ENCODE measurements at places on chromosomes 7 and 10.

DNA sequence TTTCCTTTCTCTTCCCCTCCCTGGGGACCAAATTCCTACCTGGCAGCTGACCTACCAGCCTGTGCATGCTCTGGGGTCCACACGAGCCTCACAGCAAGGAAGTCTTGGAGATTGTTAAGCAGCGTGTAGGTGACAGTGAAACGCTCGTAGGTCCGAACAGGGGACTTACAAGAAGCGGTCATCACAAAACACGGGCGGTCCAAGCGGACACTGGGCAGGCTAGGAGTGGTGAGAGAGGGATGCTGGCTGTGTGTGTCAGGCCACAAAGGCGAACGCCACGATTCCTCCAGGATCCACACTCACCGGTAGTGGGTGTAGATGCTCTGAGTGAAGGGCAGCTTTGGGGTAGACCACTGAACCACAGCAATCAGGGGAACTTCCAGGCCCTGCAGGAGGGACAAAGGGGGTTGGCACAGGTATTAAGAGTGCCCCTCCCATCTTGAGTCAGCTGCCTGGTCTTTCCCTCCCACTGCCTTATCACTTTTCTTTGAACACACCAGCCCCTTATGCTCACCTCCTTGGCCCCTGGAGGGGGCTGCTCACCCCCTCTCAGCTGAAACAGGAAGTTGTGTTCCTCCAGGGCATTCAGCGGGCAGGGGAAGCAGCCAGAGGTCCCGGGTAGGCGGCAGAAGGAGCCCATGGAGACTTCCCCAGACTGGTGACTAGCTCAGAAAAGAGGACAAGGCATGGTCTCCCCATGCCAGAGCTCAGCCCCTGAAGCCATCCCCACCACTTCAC is 2.0 kb downstream of the TRAPPC14 start:
- DNase-seq: no peak

DNA sequence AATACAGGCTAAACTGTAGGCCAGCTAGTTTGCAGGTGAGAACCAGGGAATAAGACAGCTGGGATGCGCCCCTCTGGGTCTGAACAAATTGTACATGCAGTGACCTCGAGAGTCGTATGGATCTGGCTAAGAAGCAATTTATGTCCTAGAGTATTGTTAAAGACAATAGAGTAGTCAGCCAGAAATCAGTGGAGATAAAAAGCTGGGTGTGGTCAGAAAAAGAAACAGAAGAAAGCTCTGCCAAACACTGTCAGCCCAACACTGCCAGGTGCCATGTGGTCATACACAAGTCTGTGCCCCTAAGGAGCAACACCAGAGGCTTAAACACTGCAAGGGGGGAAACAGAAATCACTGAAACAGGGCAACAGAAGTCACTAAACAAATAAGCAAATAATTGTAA is 62.2 kb downstream of the CNOT4 start:
- no peak for DNase-seq

DNA sequence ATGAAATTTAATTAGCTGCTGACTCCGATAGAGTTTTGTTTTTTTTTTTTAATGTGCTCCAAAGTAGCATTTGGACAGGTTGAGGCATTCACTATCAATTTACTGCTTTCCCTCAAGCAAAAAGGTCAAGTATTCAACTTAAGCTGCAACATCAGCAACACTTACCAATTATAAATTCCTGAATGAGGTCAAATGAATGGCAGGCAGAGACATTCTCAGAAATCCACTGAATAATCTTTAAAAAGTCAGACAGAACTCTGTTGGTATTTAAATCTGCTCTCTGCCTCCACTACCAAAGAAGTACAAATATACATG is 62.8 kb downstream of the GSAP start:
- no peak for DNase-seq

DNA sequence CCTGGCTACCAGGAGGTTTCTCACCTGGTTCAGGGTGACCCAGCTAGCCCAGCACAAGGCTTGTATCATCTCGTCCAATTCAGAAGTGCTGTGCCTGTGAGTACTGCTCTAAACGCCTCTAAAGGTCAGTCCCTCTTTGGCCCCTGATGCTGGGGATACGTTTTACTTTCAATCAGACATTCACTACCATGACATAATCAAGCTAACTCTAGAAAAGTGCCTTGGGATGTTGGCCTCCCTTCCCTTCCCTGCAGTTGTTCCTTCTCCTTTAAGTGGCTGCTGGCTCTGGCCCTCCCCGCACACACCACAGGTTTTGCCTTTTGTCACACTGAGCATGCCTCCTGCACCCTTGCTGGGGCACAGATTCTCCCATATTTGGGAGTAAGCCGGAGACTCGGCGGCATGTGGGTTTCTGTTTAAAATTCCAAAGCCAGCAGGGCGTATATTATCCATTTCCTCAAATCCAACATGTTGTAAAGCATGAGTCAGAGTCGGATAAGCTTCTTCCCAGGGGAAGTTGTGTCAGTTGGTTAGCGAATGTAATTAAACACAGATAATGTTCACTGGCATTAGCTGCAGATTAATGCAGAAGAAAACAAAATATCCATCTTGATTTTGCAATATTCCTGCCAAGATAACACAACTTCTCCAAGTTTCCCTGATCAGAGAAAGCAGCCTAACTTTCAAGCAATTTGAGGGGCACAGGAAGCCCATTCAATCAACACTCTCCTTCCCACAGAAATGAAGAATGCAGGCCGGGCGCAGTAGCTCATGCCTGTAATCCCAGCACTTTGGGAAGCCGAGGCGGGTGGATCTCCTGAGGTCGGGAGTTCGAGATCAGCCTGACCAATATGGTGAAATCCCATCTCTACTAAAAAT is 31.8 kb upstream of the VCL start:
- DNase-seq: no peak

GRCh38 chr10:95031656-95032055 is 37.6 kb downstream of the CYP2C8 start:
- DNase-seq: no peak

GRCh38 chr7:104363355-104363754 is 35.0 kb downstream of the LHFPL3 start:
- DNase-seq: no peak

- no peak for DNase-seq
These were observed 179.2 kb upstream of the NAMPT start for GRCh38 chr7:106463851-106464611.

DNA sequence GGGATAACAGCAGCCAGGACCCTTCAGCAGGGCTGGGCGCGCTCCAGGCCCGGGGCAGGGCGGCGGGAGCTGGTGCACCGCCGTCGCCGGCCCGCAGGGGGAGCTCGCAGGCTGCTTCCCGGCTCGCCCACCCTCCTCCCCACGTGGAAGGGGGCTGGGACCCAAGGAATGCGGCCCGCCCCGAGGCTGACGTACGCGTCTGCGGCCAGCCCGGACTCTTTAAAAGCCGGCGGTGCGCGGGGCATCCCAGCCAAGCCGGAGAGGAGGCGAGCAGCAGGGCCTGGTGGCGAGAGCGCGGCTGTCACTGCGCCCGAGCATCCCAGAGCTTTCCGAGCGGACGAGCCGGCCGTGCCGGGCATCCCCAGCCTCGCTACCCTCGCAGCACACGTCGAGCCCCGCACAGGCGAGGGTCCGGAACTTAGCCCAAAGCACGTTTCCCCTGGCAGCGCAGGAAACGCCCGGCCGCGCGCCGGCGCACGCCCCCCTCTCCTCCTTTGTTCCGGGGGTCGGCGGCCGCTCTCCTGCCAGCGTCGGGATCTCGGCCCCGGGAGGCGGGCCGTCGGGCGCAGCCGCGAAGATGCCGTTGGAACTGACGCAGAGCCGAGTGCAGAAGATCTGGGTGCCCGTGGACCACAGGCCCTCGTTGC is at the start of gene PFKFB3:
PFKFB3 (plus strand) TSS at position 249 of the 647 bp plus-strand sequence; CDS start at position 578, 329 bp downstream.
- DNase-seq: peak; percentile 96

GRCh38 chr10:127939786-127940330 is 33.0 kb downstream of the PTPRE start:
- DNase-seq: no peak

DNA sequence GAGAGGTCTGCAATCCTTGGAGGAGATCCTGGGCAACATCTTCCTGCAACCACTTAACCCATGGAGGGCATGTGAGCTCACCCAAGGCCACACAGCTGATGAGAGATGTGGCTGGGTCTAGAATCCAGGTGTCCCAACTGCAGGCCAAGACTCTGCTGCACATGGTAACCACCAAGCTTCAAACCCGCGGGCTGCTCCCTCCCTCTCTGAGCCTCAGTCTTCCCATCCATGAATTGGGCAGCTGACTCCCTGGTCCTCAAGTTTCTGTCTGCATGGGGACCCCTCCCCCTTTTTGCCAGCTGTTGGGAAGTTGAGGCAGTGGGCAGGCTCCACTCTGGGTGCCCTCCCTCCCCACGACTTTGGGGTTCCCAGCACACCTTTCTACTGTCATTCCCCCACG is 20.9 kb upstream of the INMT start:
- DNase-seq: no peak

DNA sequence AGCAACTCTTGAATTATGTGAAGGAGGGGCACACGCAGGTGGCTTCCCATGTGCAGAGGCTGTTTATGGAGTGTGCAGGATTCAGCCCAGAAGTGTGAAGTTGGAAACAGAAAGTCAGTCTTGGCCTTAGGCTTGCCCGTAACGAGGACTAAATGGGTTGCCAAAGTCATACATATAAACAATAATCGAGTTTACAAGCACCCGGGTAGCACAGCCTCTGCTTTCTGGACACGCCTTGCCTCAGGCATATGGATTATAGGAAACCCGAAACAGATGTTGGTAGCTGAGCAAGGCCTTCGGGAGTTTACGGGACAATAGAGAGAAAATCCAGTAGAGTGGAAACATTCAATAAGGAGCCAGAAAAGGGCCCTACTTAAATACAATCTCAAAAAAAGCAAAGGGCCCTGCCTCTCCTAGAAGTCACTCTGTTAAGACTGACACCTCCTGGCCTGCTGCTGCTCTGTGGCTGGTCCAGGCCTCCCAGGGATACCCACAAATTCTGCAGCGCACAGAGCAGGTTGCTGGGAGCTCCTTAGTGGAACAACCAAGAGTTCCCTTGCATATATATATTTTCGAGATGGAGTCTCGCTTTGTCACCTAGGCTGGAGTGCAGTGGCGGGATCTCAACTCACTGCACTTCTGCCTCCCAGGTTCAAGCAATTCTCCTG is 48.5 kb downstream of the SMKR1 start:
- no peak for DNase-seq

- DNase-seq: no peak
These were observed 34.7 kb upstream of the MKLN1 start for GRCh38 chr7:131293018-131293417.

- DNase-seq: no peak
These were observed 7.1 kb downstream of the KIF5B start for GRCh38 chr10:32049113-32049512.

DNA sequence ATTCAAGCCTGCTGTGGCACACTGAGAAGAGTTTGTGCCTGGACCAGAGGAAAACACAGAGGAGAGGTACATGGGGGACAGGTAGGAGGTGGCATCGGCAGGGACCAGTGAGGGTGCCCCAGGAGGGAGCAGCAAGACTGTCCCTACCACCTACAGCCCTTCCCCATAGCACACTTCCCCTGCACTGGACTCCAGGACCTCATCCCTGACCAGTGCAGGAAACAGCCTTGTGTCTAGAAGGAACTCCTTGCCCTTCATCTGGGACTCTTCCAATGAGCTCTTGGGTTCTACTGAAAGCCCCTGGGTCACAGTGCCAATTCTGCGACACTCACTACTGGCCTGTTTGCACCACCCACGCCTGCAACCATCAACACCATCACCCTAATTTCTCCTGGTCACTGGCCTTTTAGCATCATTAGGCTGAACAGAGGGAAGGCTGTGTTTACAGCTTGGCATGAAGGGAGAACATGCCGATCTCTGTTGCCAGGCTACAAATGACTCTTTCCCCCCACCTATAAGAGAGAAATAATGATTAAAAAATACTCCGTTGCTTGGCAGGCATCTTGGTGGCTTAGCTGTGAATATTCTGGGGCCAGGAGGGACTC is 371.9 kb upstream of the ZMIZ1 start:
- no peak for DNase-seq

- DNase-seq: no peak
These were observed 51.5 kb downstream of the PFKFB3 start for GRCh38 chr10:6254201-6254600.

- DNase-seq: no peak
These were observed 64.0 kb downstream of the DMBT1 start for GRCh38 chr10:122624546-122624945.

DNA sequence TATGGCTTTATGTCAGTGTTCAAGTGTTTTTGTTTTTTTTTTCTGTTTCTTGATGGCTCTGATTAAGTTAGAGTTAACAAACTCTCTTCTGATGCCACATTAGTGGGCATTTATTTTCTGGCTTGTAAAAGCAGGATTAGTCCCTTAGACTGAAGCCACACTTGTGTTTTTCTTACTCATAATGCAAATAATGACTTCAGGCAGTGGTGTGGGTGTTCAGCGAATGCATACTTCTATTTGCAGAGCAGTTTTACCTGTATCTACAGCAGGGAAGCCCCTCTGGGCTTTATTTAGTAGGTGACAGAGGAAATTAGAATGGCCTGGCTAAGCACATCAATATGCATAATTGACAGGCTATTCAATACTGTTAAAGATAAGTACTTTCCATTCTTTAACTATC is 79.9 kb downstream of the CNNM2 start:
- DNase-seq: no peak

- peak; percentile 72 for DNase-seq
These were observed 17.9 kb upstream of the AGK start for GRCh38 chr7:141533149-141533949.

DNA sequence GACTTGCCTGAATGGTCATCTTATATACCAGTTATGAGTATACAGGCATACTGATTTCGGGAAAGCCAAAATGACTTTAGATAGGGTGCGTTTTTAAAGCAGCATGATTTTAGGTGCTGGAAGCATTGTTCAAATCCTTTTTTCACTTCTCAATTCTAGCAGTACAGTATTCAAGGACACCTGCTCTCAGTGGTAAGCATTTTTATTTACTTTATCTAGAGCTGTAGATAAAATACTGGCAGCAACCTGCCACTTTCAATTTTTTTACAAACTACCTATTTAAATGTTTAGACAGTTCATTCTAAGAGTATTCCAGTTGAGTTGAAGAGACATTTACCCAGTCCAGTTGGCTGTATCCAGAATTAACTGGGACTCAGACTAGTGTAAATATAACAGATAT is 33.6 kb downstream of the TMEM106B start:
- DNase-seq: no peak

GRCh38 chr7:44519546-44519945 is 21.6 kb downstream of the NPC1L1 start:
- no peak for DNase-seq

GRCh38 chr7:15084368-15084767 is 181.8 kb upstream of the DGKB start:
- no peak for DNase-seq

GRCh38 chr7:47380325-47381133 is 201.4 kb downstream of the TNS3 start:
- DNase-seq: no peak

- no peak for DNase-seq
These were observed 24.5 kb downstream of the CNPY1 start for GRCh38 chr7:155521743-155522398.

DNA sequence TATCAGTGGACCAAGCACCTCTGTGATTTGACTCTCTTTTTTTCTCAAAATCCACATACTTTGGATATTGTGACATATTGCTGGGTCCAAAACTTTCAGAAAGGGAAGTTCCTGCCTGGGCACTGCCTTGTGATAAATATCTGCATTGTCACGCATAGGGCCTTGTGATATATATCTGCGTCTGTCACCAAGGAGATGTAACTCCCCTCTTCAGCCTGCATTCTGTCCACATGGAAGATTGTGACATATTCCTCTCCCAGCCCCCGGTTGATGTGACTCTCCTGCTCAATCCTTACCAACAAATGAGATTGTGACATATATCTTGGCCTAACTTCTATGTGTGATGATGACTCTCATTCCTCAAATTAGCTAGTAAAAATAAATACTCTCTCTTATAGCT is 25.4 kb upstream of the ZNF107 start:
- no peak for DNase-seq

GRCh38 chr7:2984091-2984490 is 59.6 kb downstream of the CARD11 start:
- no peak for DNase-seq

All from activated T-cell treated with anti-CD3 and anti-CD28 coated beads, Interleukin-2, amount 50 U/mL, for 24 hours (primary cell).